Uterus (tissue), 4 donors: ENCODE measurements at places on chromosomes 11 and 22. TPM values are rescaled to one million over a fixed set of nuclear protein-coding genes. Genes with fewer than 3 reads are reported as not detected.

- DNase-seq, result peak; percentile 18
- no peaks in the 10 kb centered on the region for H3K4me1 ChIP-seq
- H3K27ac ChIP-seq, result no peak overlapping the region
- H3K27me3 ChIP-seq, result no peaks in the 10 kb centered on the region
- no peak overlapping the region for H3K4me3 ChIP-seq
- no peaks in the 10 kb centered on the region for H3K36me3 ChIP-seq
Observed at GRCh38 chr11:61542024-61542461, 33.5 kb downstream of the LRRC10B start.

DNA sequence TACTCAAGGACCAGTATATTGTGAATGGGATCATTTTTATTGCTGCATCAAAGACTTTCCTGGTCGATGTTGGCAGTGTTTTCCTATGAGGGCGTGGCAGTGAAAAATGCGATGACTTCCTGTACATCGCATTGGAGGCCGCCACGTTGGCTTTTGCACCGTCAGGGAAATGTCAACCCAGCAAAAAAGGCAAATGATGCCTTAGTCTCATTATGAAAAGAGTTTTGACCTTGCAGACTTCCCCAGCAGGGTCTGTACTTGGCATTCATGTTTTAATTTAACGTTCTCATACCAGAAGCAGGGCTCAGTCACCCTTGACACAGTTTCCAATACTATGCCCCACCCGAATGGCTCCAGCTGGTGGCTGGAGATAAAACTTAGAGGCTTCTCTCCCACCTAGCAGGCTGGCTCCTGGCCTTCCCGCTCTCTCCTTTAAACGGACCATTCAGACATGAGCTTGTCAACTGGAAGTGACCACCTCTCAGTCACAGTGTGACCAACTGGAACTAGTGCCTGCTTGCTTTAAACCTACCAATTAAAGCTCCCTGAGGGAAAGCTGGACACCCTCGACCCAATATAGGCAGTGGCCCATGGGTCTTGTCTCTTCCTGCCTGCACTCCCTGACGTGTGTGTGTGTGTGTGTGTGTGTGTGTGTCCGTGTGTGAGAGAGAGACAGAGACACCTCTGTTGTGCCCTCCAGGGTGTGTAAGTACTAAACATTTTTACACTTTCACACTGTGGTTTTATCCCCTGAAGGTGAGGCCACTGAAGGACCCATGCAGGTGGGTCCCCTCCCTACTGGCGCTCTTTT lies 8.7 kb upstream of the GDPD5 start:
- H3K27ac ChIP-seq, result no peak overlapping the region
- H3K27me3 ChIP-seq, result no peaks in the 10 kb centered on the region
- no peaks in the 10 kb centered on the region for H3K4me1 ChIP-seq
- H3K4me3 ChIP-seq, result no peak overlapping the region

The MPEG1 gene
- total RNA-seq, result 6.3 TPM

- H3K4me3 ChIP-seq, result no peak overlapping the region
- peaks cover 13% of the 10 kb centered on the region for H3K4me1 ChIP-seq
- H3K27ac ChIP-seq, result no peak overlapping the region
- DNase-seq, result no peak
- no peaks in the 10 kb centered on the region for H3K36me3 ChIP-seq
Observed at GRCh38 chr22:23219822-23220484, 39.6 kb downstream of the BCR start.

The CBY1 gene
- 21.0 TPM for total RNA-seq

GRCh38 chr11:129974237-129974636 lies 28.4 kb downstream of the PRDM10 start:
- H3K4me1 ChIP-seq, result no peaks in the 10 kb centered on the region
- no peak overlapping the region for H3K27ac ChIP-seq
- H3K27me3 ChIP-seq, result no peaks in the 10 kb centered on the region
- no peak overlapping the region for H3K4me3 ChIP-seq
- no peaks in the 10 kb centered on the region for H3K36me3 ChIP-seq

The PAX6 gene
- 0.62 TPM for total RNA-seq

DNA sequence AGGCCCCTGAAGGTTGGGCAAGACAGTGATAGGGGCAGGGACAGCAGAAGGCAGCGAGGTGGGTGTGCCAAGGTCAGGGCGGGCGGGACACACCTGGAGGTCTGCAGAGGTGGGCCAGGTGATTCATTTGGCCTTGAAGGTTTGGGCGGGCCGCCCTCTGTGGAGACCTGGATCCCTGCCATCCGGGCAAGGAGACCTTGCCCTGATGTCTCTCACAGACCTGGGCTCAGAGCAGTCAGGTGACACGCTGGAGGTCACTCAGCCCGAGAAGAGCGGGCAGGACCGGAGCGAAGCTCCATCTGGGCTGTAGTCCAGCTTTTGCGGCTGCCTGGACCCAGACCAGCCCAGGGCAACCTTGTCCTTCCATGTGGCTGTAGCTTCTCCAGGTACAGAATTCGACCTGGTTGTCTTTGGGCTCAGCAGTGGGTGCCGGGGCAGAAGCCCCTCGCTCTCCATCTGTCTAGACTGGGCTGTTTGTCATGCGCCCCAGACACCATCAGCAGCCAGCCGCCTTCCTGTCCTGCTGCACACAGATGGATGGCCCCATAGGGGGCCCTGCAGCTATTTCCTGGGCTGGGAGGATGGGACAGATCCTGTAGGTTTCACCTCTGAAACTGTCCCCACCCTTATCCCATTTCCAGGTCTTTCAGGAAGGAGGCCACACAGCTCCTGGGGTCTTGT lies 3.1 kb downstream of the MRGPRG start:
- no peaks in the 10 kb centered on the region for H3K36me3 ChIP-seq
- no peak overlapping the region for H3K27ac ChIP-seq
- no peak overlapping the region for H3K4me3 ChIP-seq
- DNase-seq, result no peak

- no peaks in the 10 kb centered on the region for H3K27me3 ChIP-seq
- no peak for DNase-seq
- H3K4me1 ChIP-seq, result no peaks in the 10 kb centered on the region
- H3K27ac ChIP-seq, result no peak overlapping the region
- no peak overlapping the region for H3K4me3 ChIP-seq
Observed at GRCh38 chr11:74932169-74932568, 16.7 kb downstream of the XRRA1 start.

GRCh38 chr11:45232341-45233080 lies 53.6 kb downstream of the SYT13 start:
- no peak for DNase-seq
- H3K27ac ChIP-seq, result no peak overlapping the region
- no peaks in the 10 kb centered on the region for H3K27me3 ChIP-seq
- no peaks in the 10 kb centered on the region for H3K36me3 ChIP-seq
- H3K4me1 ChIP-seq, result no peaks in the 10 kb centered on the region

DNA sequence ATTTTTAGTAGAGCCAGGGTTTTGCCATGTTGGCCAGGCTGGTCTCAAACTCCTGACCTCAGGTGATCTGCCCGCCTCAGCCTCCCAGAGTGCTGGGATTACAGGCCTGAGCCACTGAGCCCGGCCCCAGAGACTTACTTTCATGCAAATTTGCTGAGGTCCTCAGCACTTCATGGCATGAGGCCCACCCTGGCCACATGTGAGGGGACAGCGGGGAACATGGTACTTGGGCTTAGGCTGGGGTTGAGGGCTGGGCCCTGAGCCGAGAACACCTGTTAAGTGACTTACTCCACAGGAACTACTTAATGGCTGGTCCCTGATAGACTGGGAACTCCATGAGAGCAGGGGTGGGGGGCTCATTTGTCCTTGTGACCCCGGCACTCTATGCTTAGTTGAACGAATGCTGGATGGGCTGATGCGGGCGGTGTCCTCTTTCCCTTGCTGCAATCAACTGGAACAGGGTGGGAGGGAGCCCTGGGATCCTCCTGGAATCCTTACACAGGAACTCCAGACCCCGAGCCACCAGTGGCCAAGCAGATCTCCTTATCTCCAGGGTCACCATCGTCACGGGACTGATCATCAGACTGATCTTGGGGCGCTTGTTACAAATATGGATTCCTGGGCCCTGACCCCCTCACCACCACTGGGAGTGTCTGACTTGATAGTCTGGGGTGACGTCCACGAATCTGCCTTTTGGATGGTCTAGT lies 1.0 kb downstream of the VSIG10L2 start:
- peak; percentile 13 for DNase-seq
- no peak overlapping the region for H3K4me3 ChIP-seq
- H3K27me3 ChIP-seq, result no peaks in the 10 kb centered on the region
- H3K4me1 ChIP-seq, result peaks cover 8% of the 10 kb centered on the region
- H3K36me3 ChIP-seq, result no peaks in the 10 kb centered on the region
- no peak overlapping the region for H3K27ac ChIP-seq

GRCh38 chr11:8956860-8957259 lies 7.4 kb downstream of the TMEM9B start:
- no peaks in the 10 kb centered on the region for H3K4me1 ChIP-seq
- DNase-seq, result no peak
- no peaks in the 10 kb centered on the region for H3K36me3 ChIP-seq
- no peaks in the 10 kb centered on the region for H3K27me3 ChIP-seq

- H3K27ac ChIP-seq, result no peak overlapping the region
- H3K4me3 ChIP-seq, result no peak overlapping the region
- H3K27me3 ChIP-seq, result no peaks in the 10 kb centered on the region
- no peaks in the 10 kb centered on the region for H3K4me1 ChIP-seq
- no peaks in the 10 kb centered on the region for H3K36me3 ChIP-seq
Observed at GRCh38 chr11:42552786-42553185, 759.0 kb upstream of the API5 start.

The PLAAT5 gene
- total RNA-seq, result 0.29 TPM

GRCh38 chr11:126115816-126116331 lies 53.2 kb upstream of the CDON start:
- H3K4me3 ChIP-seq, result no peak overlapping the region
- DNase-seq, result peak; percentile 77
- H3K27me3 ChIP-seq, result no peaks in the 10 kb centered on the region
- no peaks in the 10 kb centered on the region for H3K36me3 ChIP-seq
- H3K4me1 ChIP-seq, result peaks cover 8% of the 10 kb centered on the region

- DNase-seq, result no peak
- H3K27ac ChIP-seq, result no peak overlapping the region
- no peak overlapping the region for H3K4me3 ChIP-seq
Observed at GRCh38 chr11:45939836-45940235, 17.4 kb downstream of the LARGE2 start.

DNA sequence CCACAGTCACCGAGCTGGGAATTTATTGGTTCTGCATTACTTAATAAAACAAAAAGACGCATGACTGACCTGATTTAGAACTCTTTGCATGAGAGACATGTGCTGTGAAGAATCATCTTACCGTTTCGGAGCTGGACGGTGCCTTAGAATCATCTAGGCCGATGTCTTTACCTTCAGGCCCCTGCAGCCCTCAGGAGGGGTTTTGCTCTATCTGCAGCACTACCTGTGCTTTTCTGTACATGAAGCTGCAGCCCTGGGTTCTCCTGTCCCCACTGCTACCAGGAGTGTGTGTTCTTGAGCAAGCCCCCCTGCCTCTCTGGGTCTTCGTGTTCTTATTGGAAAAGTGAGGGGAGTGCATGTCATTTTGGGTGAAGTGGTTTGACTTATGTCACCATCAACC lies 94.0 kb upstream of the OR4B1 start:
- no peak overlapping the region for H3K27ac ChIP-seq
- H3K36me3 ChIP-seq, result no peaks in the 10 kb centered on the region
- DNase-seq, result no peak
- no peaks in the 10 kb centered on the region for H3K4me1 ChIP-seq
- no peak overlapping the region for H3K4me3 ChIP-seq

GRCh38 chr22:39253435-39254070 lies 8.8 kb upstream of the PDGFB start:
- no peak overlapping the region for H3K4me3 ChIP-seq
- no peaks in the 10 kb centered on the region for H3K27me3 ChIP-seq
- H3K4me1 ChIP-seq, result peaks cover 24% of the 10 kb centered on the region
- peak overlapping the region; percentile 87 for H3K27ac ChIP-seq
- DNase-seq, result peak; percentile 73

GRCh38 chr22:50529416-50529896 lies 356 bp downstream of the TYMP start:
- H3K36me3 ChIP-seq, result no peaks in the 10 kb centered on the region
- H3K27ac ChIP-seq, result peak overlapping the region; percentile 85
- H3K4me3 ChIP-seq, result peak overlapping the region; percentile 40
- DNase-seq, result no peak
- no peaks in the 10 kb centered on the region for H3K4me1 ChIP-seq
- H3K27me3 ChIP-seq, result peaks cover 4% of the 10 kb centered on the region

GRCh38 chr11:108508653-108509593 lies 10.7 kb upstream of the POGLUT3 start:
- H3K27me3 ChIP-seq, result no peaks in the 10 kb centered on the region
- H3K4me1 ChIP-seq, result no peaks in the 10 kb centered on the region
- DNase-seq, result no peak

DNA sequence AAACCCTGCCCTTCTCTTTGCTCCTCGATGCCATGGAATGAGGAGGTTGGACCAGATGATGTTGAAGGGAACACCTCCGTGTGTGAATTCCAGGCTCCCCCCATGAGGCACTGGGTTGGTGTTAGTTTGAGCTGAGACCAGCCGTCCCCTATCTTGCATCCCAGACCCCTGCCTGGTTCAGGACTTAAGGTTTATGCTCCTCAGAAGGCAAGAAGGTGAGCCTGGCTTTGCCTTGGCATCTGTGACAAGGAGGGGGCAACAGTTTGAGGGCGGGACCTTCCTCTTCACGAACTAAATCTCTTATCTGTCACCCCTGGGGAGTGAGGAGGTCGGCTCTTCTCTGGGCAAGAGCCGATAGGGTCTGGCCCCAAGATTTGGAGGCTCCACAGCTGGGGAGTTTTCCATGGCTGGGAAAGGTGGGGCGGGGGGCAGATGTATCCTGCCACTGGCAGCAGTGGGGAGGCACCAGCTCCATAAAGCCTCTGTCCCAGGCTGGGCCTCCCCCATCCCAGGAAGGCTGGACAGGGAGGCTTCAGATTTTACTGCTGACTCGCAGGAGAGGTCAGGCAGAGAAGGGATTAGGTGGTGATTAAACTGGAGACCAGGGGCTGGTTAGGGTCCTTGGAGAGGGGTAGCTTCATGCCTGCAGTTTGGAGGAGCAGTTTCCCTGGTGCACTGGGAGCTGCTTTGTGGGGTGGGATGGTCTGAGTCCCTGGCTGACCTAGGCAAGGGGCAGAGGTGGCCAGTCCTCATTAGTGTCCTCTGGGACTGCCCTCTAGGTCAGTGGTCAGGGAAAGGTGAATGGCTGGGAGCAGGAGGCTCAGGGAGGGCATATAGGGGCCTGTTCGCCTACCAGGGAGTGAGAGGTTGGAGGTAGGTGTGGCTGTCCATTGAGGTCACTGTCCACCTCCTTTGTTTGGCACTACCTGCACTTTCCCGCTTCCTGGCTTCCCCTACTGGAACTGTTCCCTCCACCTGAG lies 1.1 kb downstream of the SEC14L2 start:
- H3K36me3 ChIP-seq, result no peaks in the 10 kb centered on the region
- H3K4me1 ChIP-seq, result no peaks in the 10 kb centered on the region

GRCh38 chr11:68038718-68039525 lies at the start of gene TCIRG1:
Gene TCIRG1, plus strand, starts transcription at chr11:68039025. Its CDS starts 2,247 bp downstream, at chr11:68041272.
- no peaks in the 10 kb centered on the region for H3K27me3 ChIP-seq
- H3K36me3 ChIP-seq, result no peaks in the 10 kb centered on the region
- H3K4me1 ChIP-seq, result peaks cover 5% of the 10 kb centered on the region
- peak within 1 kb of the TSS; percentile 91 for H3K27ac ChIP-seq
- H3K4me3 ChIP-seq, result peak within 1 kb of the TSS; percentile 58

DNA sequence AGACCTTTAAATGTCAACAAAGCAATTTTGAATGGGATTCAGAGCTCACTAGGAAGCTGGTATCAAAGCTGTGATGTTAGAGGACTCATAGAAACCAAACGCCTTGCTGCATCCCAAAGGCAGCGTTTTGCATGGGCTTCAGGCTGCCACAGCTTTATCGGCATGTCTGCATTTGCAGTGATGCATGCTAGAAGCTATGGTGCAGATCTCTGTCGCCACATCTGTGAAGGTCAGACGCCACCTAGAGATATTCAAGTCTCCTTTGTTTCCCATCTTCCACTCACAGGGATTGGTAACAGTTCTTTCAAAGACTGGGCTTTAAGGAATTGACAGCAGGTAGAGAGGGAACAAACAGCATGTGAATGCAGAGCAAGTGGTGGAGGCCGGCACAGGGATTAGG lies 47.8 kb downstream of the NTM start:
- no peak for DNase-seq
- H3K4me1 ChIP-seq, result no peaks in the 10 kb centered on the region
- H3K4me3 ChIP-seq, result no peak overlapping the region
